ENCODE measurements at places on chromosomes 1 and 21.

- no peak for DNase-seq
Measured at GRCh38 chr1:24562625-24563024, 6.7 kb downstream of the NCMAP start.

DNA sequence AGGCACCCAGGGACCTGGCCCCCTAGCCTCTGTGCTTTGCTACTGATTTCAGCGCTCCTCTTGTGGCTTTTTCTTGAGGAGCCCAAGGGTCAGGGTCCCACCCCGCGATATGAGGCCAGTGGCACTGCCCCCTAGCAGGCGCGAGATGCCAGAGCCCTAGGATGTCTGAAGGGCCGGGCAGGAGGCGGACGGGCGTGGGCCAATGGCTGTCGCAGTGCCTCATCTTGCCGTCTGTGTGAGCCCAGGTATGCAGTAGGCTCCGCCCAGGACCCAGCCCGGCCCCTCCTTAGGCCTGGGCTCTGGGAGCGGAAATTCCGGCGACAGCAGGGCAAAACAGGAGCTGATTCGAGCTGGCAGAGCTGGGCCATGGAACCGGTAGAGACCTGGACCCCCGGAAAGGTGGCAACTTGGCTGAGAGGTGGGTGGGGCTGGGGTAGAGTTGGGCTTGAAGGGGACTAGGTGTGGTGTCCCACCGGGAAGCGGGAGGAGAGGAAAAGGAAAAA lies at the start of gene CNKSR1:
Gene CNKSR1, plus strand, starts transcription at position 310 of the 503 bp plus-strand sequence. Its CDS starts 57 bp downstream, at position 367.
- DNase-seq: no peak

DNA sequence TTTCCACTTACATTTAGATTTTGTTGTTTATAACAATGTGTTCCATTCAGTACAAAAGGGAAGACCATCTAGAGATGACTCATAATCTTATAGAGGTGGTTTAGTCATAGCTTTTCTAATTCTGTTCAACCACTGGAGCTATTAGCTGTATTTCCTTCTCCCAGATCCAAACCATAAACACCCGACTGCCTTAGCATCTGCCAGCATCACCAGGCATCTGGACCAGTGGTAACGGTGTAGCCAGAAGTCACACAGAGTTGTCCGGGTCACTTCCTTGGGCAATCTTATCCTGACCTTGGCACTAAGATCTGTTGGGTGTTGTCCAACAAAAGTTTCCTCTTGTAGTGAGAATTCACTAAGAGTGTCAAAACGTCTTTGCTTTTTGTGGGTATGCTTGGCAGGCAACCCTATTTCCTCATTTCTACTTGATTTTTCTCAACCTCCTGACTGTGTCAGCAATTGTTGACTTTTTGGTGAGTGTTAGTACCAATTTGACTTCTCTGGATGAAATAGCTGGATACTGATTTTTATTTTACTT lies 372.1 kb upstream of the B3GALT2 start:
- DNase-seq: peak; percentile 96

DNA sequence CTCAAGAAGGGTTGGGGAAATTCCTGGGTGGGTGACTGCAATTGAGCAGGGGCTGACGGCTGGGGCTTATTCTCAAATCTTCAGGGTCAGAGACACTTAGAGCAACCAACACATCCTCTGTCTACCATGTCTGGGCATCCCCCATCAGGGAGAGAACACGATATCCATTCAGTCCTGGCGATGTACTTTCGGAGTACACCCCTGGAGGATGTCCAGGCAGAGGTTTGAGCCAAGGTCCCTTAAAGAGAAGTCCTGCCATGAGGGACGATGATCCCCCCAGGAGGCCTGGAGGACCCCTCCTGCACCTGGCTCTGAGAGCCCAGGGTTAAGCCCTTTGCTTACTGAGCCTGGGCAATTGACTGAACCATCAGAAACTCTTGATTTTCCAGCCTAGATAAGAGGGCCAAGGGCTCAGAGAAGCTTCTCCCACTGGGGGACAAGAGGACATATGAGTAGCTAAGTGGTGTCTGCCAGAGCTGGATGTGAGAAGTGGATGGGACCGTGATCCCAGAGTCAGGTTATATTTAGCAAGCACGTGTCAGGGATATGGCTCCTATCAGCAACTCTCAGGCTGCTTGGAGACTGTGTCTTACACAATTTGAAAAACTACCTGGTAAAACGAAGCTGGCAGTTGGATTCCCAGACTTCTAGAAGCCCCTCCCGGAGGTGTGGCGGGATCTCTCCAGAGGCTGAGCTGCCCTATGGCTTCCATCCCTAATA lies 253.3 kb upstream of the VAMP3 start:
- no peak for DNase-seq

DNA sequence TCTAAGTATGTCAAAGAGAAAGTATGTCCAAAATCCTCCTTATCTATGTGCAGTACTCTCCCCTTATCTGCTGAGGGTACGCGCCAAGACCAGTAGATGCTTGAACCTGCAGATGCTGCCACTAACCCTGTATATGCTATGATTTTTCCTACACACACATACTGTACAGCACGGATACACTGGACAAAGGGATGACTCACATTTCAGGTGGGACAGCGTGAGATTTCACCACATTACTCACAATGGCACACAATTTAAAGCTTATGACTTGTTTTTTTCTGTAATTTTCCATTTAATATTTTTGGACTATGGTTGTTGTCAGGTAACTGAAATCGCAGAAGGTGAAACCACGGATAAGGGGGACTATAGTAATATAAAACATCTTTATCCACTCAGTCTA lies 4.1 kb downstream of the ORC1 start:
- no peak for DNase-seq

- DNase-seq: peak; percentile 60
Measured at GRCh38 chr1:100077531-100077930, 55.2 kb downstream of the SASS6 start.

DNA sequence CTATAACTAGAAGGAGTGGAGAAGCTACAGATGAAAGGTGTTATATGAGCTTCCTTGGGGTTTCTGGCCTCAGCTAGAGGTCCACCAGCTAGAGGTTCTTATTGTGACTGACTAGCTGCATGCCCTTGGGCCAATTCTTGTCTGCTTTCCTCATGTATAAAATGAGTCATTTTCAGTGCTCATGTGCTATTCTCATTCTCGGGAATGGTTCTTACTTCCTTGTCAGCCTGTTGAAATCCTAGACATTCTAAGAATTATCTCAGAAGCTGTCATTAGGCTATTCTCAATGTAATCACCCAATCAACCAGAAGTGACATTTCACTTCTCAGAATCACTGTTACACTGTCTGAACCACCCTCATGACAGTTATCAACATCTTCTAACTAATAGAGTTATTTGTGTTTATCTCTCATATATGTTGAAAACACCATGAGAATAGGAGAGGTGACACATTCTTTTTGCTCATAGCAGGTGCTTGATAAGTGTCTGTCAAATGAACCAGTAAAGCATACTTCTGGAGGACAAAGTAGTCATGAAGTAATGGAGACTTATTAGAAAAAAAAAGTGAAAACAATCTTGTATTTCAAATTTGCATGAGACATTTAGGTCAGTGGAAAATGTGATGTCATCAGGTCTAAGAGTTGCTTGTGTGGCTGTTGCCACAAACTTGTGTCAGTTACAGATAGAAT lies 122.8 kb upstream of the IVNS1ABP start:
- DNase-seq: peak; percentile 64

DNA sequence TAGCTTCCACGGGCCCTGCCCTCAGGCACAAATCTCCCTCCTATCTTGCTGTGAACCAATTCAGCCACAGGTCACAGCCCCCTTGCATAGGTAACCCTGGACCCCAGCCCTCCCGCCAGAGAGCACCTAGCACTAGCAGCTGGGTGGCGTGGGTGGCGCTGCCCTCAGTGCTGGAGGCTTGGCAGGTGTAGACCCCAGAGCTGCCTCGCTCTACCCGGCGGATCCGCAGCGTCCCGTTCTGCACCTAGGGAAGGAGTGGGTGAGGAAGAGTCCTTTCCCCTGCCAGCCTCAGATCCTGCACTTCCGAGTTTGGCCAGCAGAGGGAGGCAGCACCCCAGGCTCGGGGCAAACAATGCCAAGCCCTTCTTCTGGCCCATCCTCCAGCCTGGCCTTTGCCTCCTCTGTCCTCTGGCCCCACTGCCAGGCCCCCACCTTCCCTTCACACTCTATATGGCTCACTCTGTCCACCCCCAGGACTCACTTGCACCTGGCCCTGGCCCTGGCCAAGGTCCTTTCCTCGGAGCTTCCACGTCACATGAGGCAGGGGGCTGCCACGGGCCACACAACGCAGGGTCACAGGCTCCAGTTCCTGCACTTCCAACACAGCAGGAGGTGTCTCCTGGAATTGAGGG lies 9.0 kb downstream of the IGSF9 start:
- DNase-seq: no peak

GRCh38 chr1:81880781-81881180 lies 80.0 kb downstream of the ADGRL2 start:
- DNase-seq: no peak

DNA sequence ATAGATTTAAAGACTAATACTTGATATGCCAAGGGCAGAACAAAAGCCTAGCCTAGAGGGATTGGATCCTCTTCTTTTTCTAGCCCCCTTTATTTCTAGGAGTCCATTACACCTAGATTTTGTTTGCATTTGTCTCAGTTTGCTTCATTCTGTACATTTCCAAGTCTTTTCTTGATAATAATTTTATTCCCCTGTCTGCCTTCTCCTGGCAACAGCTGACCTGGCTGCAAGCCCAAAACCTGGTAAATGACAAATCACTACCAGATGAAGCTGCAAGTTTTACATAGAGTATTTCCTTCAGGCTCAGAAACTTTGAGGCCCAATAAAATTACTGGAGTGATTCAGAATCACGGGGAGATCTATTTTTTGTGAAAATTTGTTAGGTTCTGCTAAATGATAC lies 36.5 kb upstream of the LHX8 start:
- DNase-seq: peak; percentile 1

GRCh38 chr1:162676087-162676486 lies 43.8 kb downstream of the DDR2 start:
- peak; percentile 76 for DNase-seq

GRCh38 chr1:26175346-26175745 lies 1.9 kb upstream of the CNKSR1 start:
- no peak for DNase-seq

GRCh38 chr1:247156787-247157232 lies 15.0 kb downstream of the ZNF124 start:
- peak; percentile 5 for DNase-seq

DNA sequence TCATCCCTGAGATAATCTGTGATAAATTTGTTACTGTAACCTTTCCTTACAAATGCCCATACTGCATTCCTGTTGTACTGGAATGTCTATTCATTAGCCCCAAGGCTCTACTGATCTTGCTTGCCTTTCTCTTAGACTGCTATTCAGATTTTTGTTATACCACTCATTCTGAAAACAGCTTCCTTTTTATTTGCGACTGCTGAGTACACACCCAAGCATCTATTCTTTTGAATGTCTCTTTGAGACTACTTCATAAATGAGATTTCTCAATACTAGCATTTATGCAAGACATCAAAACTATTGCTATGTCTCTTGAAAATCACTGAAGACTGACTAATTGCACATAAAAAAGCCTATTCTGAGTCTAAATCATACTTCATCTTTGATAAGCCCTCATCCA lies 38.6 kb downstream of the DENND1B start:
- peak; percentile 3 for DNase-seq

- peak; percentile 51 for DNase-seq
Measured at GRCh38 chr1:157505481-157506272, 46.6 kb downstream of the FCRL5 start.

GRCh38 chr1:12163210-12163609 lies 3.6 kb upstream of the TNFRSF1B start:
- DNase-seq: no peak

GRCh38 chr1:204439621-204440375 lies 28.2 kb upstream of the PPP1R15B start:
- no peak for DNase-seq

GRCh38 chr1:202615501-202616354 lies 94.5 kb downstream of the SYT2 start:
- peak; percentile 75 for DNase-seq

DNA sequence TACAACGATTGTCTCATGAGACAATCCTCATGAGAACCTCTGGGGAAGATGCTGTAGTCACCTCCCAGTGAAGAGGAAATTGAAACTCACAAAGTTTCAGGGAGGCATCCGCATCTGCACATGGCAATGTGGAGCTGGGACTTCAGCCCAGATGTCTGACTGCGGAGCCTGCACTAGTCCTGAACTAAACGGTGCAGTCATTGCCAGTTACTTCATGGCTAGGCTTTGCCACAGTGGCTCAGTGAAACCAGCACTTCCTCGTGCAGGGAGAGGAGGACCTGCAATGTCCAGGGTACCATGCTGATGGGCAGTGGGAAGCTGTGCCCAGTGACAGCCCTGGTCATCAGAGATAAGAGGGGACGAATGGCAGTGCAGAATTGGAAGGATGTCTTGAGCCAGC lies 40.7 kb upstream of the ETS2 start:
- DNase-seq: no peak

- no peak for DNase-seq
Measured at GRCh38 chr21:33026443-33026858, 716 bp downstream of the OLIG2 start.

- no peak for DNase-seq
Measured at GRCh38 chr1:31372751-31373055, 173 bp downstream of the FABP3 start.

DNA sequence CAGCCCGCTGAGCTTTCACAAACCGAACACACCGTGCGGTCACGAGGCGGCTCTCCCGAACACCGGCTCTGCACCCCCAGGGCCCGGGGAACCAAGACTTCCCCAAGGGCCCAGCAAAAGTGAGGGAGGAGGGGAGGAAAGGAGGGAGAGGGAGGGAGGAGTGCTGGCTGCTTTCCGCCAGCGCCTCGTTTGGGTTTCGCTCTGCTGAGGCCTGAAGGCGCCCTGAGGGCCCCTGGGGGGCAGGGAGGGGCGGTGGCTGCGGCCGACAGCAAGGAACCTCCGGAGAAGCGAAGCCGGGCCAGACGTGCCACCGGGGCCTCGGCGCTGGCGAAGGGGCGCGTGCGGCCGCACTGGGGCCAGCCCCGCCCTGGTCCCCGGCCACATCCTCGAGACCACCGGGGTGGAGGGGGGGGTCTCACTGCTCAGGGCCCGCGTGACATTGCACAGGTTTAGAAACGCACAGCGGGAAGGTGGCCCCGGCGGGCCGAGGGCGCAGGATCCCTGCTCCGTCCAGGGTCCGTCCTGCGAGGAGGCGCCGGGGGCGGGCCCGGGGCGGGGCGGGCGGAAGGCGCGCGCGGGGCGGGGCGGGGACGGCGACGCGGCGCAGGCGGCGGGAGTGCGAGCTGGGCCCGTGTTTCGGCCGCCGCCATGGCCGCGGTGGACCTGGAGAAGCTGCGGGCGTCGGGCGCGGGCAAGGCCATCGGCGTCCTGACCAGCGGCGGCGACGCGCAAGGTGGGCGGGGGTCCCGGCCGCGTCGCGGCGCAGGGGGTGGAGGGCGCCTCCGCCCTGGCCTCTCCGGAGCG lies at the start of gene PFKL:
Gene PFKL, plus strand, starts transcription at position 596 of the 804 bp plus-strand sequence. Its CDS starts 53 bp downstream, at position 649.
- DNase-seq: peak; percentile 26

Data from astrocyte of the spinal cord (primary cell).